ENCODE measurements at places on chromosomes 12 and 14.

DNA sequence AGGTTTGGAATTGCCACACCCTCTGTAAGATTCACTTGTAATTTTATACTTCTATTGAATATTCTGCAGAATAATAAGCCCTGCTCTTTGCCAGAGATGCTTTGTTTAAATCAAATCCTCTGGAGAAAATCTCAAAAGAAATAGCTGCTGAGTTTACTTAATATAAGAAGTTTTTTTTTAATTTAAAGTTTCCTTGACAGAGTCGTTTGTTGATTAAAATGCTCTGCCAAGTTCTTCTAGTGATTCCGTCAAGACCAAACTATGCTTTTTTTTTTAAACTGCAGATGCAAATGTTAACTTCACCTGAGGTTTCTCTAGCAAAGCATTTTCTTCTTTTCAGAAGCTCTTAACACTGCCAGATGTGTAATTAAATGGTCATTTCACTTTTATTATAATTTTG lies 13.4 kb upstream of the NAV3 start:
- no peak for DNase-seq

- peak; percentile 19 for DNase-seq
These were observed 156.8 kb downstream of the KCNA5 start for GRCh38 chr12:5200278-5201087.

- DNase-seq = no peak
These were observed 42.7 kb downstream of the C14orf132 start for GRCh38 chr14:96081767-96082400.

GRCh38 chr14:33508126-33509062 lies 442.5 kb downstream of the EGLN3 start:
- no peak for DNase-seq

DNA sequence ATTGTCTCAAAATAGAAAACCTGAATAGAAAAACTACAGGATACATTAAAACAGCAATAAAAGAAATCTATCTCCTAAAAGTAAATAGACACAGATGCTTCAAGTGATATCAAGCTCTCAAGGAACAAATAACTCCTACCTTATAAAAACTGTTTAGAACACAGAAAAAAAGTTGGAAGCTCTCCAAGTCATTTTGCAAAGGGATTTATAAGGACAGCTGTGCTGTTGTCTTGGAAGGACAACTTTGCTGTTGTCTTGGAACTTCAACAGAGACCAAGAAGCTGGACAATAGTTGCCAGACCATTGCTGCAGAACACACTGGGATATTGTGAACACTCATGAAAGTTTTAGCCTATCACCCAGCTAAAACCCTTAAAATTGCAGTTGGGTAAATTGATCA lies 780.7 kb downstream of the FLRT2 start:
- no peak for DNase-seq

DNA sequence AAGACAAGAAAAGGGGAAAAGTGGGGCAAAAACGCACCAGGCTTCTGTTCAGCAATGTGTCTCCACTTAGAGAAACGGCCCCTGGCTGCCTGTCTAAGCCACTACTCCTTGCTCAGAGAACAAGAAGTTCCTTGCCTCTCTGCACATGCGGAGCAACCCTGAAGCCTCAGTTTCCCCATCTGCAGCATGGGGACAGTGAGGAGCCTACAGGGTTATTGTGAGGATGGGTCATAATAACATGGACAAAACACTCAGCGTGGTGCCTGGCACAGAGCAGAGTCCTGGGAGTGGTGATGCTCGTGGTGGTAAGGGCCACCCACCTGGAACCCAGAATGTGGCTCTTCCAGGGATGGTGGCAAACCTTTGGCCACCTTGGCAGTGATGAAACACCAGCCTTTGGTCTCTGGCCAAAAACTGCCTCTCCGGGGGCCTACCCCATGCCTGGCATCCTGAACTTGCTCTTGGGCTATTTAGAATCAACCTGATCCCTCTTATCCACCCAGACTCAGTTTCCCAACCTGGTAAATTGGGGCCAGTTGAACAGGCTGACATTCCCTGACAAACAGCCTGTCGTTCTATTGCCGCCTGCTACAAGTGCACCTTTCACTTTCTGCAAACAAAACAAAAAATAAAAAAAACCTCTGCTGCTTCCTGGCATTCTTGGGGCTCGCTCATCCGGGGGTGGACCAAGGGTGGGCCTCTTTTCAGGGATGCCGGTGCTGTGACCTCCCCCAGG lies 56.5 kb upstream of the DLK1 start:
- no peak for DNase-seq

DNA sequence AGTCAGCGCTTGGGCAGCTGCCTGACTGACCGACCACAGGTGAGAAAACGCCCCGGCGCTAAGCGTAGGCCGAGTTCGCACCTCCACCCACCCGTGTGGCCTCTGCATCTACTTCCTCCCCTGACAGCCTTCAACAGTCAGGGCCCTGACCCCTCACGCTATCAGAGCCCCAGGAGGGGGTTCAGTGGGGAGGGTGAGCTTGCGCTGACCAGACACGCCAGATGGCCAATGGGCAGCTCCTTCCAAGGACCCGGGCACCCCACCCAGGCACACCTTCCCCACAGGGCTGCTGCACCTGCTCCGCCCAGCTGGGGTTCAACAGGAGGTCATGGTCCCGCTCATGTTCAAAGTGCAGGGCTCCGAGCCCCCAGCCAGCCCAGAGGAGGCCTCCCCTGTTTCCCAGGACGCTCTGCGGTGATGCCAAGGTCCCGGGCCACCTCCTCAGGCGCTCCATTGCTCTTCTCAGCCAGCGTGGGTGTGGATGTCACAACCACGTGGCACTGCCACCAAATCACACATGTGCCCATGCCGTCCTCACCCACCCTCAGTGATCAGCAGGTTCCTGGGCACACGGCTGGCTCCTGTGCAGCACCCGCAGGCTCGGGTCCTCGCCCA lies 48.7 kb upstream of the BCL11B start:
- no peak for DNase-seq

GRCh38 chr12:20711846-20712245 lies 16.7 kb downstream of the SLCO1C1 start:
- DNase-seq = no peak

DNA sequence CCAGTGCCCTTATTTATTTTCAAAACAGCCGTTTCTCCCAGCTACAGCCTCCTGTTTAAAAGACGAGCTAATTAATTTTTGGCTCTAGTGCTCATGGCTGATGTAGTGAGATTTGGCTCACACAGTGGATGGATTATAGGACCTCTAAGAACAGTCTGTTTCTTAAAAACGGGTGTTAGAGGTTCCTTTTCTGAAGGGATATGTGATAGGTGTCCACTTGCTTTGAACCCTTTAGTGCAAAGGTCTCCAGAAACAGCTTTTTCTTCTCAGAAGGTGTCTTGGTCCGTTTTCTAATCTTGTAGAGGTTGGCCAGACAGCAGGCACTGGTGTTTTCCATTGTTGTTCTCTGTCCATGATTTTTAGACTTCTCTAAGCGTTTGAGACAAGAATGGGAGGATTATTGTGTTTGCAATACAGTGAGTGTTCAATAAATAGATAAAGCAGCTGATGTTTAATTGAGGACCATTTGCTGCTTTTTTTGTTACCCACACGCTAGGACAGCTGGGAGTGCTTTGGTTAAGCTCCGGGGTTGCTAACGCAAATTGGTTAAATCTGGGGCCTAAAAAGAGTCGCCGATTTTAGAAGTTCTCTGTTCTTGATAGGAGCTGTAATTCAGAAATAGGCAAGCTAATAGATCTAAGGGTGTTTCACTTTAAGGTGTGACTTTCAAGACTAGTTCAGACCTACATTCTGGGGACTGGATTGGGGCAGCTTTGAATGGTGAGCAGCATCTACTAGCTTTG lies 1.0 kb downstream of the BORCS5 start:
- DNase-seq = no peak

DNA sequence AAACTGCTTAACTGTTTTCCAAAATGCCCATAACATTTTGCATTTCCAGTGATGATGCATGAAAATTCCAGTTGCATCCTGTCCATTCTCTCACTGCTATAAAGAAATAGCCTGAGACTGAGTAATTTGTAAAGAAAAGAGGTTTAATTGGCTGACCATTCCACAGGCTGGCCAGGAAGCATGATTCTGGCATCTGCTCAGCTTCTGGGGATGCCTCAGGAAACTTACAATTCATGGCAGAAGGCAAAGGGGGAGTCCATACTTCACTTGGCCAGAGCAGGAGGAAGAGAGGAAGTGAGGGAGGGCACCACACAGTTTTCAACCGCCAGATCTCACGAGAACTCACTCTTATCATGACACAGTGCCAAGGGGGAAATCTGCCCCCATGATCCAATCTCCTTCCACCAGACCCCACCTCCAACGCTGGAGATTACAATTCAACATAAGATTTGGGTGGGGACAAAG lies 18.2 kb upstream of the CLEC2D start:
- no peak for DNase-seq

GRCh38 chr14:34966413-34966812 lies 16.4 kb upstream of the SRP54 start:
- DNase-seq = no peak

Measured in NCI-H187 treated with DMSO at 0.1 percent for 48 hours (cell line).